ENCODE measurements at places on chromosomes 5 and 9.

- no peak for DNase-seq
Observed at GRCh38 chr9:85960688-85961093, 19.7 kb downstream of the NAA35 start.

- peak; percentile 42 for DNase-seq
Observed at GRCh38 chr5:9239626-9240025, 306.2 kb downstream of the SEMA5A start.

GRCh38 chr5:94040591-94041148 lies 299.3 kb upstream of the POU5F2 start:
- DNase-seq: peak; percentile 53

DNA sequence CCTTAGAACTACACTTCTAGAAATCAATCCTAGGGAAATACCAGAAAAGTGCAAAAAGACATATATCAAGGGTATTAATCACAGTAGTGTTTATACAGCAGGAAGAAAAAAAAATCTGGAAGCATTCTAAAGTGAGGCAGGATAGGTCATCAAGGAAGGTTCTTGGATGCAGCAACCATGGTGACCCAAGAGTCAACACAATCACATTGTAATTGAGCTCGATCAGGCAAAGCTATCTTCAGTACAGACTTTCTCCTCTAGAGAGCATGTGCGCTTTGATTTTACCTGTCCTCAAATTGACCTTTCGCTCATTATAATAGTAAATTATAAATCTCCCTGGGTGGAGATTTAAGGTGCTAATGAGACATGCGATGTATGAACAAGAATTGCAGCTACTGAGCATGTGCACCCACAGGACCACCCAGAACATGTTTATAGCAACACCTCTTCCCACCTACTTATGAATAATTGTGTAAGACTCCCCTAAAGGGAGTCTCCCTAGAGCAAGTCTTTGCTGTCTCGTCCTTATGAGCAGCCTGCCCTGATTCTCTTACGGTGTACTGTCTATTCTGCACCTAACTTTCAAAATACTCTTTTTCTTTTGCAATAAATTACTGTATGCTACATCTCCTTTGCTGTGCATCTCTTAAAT lies 297.7 kb downstream of the ATPSCKMT start:
- DNase-seq: no peak

GRCh38 chr5:4083591-4084337 lies 488.1 kb downstream of the IRX1 start:
- no peak for DNase-seq

GRCh38 chr9:97563458-97564135 lies 62.1 kb downstream of the TMOD1 start:
- no peak for DNase-seq

DNA sequence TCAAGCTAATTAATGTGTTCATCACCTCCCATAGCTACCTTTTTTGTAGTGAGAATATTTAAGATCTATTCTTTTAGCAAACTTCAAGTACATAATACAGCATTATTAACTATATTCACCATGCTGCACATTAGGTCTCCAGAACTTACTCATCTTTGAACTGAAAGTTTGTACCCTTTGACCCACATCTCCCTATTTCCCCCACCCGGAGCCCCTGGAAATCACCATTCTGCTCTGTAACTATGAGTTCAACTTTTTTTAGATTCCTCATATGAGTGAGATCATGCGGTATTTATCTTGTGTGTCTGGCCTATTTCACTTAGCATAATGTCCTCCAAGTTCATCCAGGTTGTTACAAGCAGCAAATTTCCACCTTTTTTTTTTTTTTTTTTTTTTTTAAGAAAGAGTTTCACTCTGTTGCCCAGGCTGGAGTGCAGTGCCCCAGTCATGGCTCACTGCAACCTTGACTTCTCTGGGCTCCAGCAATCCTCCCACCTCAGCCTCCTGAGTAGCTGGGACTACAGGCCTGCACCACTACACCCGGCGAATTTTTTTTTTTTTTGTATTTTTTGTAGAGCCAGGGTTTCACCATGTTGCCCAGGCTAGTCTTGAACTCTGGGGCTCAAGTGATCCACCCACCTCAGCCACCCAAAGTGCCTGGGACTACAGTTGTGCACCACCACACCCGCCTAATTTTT lies 100.4 kb upstream of the SAP30L start:
- no peak for DNase-seq

- DNase-seq: no peak
Observed at GRCh38 chr5:133697536-133698258, 85.4 kb upstream of the FSTL4 start.
